ENCODE measurements at places on chromosomes 5 and 9.
A peak's percentile ranks its signal among the peaks of the same experiment; 100 is the strongest.

DNA sequence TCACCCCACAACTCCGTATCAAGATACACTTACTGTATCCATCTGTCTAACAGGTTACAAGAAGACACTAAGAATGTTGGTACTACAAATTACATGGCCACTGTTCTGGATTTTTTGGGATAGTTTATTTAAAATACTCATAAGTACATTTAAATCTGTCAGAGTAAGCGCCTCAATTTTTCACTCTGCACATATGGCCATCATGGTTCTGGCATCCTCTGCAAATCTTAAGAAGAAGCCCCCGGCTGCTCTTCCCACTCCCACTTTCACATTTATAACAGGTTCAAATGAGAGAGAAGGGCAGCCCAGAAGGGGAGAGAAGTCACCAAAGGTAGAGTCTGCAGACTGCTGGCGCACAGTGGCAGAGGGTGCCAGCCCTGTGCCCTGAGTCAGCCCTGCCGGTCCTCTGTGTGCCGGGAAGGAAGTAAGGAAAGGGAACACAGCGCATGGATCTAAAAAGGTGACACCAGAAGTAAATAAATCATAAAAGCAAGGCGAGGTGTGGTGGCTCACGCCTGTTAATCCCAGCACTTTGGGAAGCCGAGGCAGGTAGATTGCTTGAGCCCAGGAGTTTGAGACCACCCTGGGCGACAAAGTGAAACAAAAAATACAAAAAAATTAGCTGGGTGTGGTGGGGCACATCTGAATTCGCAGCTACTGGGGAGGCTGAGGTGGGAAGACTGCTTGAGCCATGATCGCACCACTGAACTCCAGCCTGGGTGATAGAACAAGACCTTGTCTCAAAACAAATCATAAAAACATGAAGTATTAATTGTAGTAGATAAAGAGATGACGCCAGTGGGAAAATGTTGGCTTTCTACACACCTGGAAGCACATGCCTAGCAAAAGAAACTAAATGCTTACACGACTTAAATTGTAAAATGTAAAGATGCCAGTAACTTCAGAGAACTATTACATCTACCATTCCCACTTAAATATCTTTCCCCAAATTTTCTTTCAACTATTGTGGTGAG lies 30.0 kb downstream of the RNF130 start:
- no peak for DNase-seq

DNA sequence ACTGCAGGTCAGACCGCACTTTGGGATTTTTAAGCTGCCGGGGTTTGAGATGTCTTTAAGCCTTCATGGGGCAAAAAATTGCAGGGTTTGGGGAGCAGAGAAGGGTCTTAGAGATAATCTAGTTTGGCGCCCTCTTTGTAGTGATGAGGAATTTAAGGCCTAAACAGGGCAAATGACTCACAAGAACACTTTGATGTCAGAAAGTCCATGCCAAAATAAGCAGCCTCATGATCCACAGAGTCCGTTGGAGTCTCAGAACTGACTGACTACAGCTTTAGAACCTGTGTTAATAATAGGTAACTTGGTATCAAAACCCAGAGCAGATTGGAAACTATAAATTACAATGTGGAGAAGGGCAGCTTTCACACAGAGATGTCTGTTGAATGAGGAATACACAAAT lies 35.9 kb upstream of the PTGS1 start:
- DNase-seq: no peak

DNA sequence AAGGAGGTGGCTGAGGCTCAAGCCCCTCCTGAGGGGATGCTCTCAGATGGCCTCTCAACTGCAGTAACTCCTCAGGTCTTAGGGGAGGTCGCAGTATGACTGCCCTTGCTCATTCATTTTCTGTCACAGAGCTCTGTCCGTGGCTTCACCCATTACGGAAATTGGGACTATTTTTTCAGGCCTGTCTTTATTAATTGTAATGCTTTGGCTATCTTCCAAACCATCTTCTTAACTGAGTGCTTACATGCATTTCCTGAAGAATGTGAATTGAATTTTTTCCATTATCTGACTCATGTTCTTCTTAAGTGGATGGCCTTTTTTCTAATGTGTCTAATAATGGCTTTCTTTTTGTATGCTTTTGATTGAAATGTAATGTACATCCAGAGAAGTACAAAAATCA lies 36.4 kb upstream of the SV2C start:
- DNase-seq: no peak

DNA sequence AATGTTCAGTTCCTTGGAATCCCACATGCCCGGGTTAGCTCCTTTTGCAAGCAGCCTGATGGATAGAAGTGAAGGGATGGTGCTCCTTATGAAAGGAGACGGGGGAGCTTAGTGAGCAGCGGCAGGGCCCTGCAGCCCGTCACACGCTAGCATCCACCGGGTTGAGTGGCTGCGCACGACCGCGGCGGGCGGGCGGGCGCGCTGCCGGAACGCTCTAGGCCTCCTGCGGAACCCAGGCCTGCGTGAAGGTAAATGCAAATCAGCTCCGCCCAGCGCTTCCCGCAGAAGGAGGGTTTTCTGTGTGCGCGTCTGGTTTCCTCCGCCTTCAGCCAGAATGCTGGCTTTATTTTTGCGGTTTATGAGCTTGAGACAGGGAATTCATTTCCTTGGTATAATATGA lies 19.8 kb downstream of the IL12B start:
- DNase-seq: peak; percentile 10

DNA sequence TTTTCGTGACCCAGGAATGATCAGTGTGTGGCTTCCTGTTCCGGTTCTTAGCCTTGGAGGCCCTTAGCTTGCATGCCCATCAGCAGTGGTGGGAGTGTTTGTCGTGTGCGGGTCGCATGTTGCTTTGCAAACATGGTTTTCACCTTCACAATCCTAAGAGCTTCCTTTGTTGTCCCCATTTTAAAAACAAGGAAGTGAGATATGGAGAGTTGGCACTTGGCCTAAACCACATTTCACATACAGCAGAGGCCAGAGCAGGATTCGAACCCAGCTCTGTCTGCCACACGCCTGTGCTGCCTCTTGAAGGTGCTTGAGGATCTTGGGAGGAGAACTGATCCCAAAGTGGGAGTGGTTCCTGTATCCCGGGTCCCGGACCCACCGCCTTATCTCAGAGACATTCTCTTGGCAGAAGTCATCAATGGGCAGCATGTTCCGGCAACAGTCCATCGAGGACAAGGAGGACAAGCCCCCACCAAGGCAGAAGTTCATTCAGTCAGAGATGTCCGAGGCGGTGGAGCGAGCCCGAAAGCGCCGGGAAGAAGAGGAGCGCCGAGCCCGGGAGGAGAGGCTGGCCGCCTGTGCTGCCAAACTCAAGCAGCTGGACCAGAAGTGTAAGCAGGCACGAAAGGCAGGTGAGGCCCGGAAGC lies 38.2 kb upstream of the POMT1 start:
- no peak for DNase-seq

DNA sequence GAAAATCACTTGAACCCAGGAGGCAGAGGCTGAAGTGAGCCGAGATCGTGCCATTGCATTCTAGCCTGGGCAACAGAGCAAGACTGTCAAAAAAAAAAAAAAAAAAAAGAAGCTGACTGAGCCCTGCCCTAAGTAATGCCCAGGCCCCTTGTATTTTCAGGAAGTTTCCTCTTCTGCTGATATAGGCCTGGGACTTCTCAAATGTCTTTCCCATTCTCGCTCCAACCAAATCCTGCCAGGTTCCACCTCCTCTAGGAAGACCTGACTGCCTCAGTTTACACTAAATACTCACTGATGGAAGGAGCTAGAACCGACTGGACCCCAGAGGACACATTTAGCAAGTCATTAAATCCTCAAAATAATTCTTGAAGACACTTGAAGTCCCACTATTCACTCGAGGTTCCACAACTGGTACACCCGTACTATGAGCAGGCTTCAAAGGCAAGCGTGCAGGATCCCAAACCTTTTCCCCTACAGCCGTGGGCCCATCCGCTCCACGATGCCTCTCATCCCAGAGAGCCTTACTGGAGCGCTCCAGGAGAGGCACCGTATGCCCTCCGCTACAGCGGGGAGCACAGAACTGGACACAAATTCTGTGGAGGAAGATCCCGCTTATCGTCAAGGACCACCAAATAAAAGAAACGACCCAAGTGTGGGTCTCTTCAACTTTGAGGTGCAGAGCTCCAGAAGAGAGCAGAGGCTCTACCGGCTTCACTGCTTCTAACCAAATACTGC lies 676 bp downstream of the NOL6 start:
- DNase-seq: no peak

- DNase-seq: peak; percentile 58
These were observed 99.3 kb downstream of the ACTBL2 start for GRCh38 chr5:57383093-57383861.

DNA sequence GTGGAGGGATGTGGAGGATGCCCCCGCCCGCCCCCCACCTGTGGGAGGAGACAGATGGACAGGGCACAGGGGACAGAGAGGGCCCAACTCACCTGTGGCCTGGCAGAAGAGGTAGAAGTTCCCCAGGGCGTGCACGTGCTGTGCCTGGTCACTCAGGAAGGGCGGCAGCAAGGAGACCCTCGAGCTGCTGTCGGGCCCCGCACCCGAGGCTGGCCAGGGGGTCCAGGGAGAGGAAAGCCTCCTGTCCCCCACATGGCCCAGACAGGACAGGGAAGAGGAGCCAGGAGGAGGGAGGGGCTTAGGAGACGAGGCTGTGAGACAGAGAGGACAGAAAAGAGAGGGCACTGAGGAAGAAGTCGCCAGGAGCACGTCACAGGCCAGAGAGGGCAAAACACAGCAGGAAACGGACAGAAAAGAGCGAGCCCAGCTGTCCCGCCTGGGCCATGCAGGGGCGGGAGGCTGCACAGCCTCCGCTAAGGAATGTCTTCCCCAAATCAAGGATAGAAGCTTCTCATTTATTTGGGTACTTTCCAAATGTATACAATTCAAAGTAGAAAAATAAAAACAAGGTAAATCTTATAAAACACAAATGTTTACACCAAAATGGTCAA lies 58.5 kb downstream of the SECISBP2 start:
- DNase-seq: no peak

DNA sequence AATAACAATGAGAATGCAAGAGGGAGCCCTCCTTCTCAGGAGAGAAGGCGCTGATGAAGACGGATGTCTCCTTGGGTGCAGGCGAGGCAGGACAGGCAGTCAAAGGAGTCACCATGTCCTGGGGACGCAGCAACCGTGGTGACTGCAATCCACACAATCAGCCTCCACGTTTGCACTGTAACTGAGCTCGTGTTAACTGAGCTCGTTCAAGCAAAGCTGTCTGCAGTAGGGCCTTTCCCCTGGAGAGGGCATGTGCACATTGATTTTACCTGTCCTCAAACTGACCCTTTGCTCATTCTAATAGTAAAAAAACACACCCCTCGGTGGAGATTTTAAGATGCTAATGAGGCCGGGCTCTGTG lies 2.8 kb downstream of the SARDH start:
- DNase-seq: no peak

DNA sequence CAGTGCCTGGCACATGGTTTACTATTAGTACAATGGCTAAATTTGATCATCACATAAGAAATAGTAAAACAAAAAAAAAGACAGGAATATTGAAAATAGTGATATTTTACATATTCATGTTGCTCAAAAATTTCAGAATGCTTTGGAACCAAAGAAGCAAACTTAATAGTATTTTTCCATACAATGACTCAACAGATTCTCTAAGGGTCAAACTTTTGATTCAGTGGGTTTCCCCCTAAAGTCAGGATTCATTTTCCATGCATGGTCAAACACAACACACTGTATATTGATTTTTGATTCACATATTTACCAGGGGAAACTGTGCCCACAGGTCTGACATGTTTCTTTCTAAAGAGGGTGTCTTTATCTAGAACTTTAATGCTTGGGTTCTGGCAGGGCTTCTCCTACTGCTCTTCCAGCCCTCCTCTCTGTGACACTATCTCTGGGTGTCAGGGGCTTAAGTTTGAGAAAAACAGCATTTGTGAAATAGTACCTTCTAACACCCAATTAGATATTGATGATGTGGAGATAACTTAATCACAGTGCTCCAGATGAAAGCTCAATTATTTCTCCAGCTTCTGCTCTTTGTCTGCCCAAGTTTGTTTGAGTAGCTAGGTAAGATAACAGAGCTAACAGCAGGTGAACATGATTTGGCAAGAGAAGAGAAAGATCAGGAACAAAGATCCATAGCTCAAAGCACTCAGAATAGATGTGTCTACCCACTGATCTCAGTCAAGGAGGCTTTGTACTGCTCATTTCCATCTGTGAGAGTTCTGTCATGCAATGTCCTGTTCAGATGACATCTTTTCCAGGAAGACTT lies 35.5 kb upstream of the ELL2 start:
- DNase-seq: no peak

- no peak for DNase-seq
These were observed 195.5 kb downstream of the SEMA5A start for GRCh38 chr5:9350301-9350797.

DNA sequence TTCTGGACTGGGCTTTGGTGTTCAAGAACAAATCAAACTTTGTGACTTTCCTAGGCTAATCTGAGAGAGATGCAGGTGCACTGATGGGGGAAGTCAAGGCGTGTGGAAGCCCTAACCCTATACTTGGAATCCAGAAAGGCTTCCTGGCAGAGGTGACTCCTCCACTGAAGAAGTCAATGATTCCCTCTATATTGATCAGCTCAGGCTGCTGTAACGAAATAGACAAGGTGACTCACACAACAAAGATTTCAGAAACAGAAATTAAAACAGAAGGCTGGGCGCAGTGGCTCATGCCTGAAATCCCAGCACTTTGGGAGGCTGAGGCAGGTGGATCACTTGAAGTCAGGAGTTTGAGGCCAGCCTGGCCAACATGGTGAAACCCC lies 69.6 kb upstream of the GGTA1 start:
- no peak for DNase-seq

GRCh38 chr9:119500072-119500771 lies 131.0 kb upstream of the BRINP1 start:
- DNase-seq: no peak

DNA sequence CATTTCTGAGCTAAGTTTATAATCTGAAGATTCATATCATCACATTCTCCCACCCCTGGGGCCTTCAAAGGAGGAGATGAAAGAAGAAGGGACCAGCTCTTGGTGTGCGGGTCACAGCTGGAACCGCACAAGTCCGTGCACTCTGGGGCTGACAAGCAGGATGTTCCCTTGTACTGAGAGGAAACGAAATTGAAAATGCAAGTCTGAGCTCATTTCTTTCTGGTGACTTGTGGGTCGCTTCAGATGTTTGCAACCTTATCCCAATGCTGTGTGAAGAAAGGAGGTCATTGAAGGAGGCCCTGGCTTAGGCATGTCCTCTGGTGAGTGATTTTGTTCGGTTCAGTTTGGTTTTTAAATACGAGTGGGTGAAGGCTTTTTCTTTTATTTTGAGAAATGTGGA lies 59.6 kb downstream of the C9orf152 start:
- no peak for DNase-seq
